ENCODE measurements at places on chromosomes 7 and 10.

- DNase-seq: no peak
Observed at GRCh38 chr10:128543151-128543550, 416.9 kb upstream of the MKI67 start.

GRCh38 chr10:62580396-62580795 lies 206.2 kb downstream of the ZNF365 start:
- DNase-seq: peak; percentile 64

GRCh38 chr10:43892062-43892770 lies 243.5 kb upstream of the ZNF32 start:
- DNase-seq: no peak

DNA sequence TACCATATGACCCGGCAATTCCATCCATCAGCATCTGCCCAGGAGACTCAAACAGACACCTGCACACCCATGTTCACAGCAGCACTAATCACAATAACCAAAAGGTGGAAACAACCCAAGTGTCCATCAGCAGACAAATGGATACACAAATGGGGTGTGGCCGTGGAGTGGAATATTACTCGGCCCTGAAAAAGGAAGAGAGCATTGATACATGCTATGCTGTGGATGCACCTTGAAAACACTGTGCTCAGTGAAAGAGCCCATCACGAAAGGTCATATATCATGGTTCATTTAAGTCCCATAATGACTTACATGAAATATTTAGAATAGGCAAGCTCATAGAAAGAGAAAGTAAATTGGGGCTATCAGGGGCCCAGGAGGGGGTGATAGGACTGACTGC lies 57.5 kb upstream of the DNAAF5 start:
- DNase-seq: no peak

DNA sequence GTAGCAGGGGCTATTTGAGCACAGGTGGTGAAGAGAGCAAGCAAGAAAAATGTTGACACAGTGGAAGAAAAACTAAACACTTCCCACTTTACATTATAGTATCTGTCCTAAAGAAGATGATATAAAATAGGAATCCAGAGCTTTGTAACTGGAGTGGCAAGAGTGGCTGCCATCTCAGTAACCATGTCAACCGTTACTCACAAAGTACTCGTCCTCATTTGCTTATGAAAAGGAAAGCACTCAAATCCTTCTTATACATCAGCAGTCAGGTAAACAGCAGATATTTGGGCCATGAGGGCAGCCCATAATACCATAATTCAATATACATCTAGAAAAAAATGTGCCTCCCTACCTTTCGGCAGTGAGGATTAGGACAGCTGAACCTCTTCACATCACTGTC lies 70.1 kb downstream of the RNF216 start:
- DNase-seq: no peak

DNA sequence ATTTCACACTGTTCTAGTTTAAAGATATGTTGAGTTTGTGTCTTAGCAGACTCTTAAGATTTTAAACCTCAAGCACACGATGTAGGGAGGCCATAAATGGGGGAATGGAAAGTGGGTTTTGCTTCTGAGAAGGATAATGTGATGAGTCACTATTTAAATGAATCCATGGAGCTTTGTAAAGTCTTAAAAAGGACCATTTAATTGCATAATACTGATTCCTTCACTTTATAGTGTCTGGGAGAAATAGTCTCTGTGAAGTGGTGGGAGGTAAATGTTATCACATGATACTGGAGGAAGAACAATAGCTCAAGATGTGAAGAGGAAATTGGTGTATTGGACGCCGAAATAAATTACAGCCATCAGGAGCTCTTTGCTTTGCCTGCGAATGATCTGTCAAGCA lies 84.0 kb upstream of the MYO3A start:
- DNase-seq: no peak

DNA sequence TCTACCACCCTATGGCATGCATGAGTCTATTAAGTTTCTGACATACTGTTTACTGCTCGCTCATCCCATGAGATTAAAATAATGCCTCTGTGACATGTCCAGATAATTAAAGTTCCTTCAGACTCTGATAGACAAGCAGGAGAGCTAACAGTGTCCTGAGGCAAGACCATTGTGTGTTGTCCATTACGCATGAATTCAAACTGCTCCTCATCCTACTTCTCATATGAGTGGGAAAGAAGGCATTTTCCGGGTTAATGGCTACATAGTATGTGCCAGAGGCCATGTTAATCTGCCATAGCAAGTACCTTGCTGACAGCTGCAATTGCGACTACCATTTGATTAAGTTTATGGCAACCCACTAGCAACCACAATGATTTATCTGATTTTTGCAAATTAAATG lies 113.3 kb downstream of the GNAI1 start:
- DNase-seq: no peak

GRCh38 chr10:95328013-95328412 lies 37.2 kb upstream of the PDLIM1 start:
- DNase-seq: no peak

DNA sequence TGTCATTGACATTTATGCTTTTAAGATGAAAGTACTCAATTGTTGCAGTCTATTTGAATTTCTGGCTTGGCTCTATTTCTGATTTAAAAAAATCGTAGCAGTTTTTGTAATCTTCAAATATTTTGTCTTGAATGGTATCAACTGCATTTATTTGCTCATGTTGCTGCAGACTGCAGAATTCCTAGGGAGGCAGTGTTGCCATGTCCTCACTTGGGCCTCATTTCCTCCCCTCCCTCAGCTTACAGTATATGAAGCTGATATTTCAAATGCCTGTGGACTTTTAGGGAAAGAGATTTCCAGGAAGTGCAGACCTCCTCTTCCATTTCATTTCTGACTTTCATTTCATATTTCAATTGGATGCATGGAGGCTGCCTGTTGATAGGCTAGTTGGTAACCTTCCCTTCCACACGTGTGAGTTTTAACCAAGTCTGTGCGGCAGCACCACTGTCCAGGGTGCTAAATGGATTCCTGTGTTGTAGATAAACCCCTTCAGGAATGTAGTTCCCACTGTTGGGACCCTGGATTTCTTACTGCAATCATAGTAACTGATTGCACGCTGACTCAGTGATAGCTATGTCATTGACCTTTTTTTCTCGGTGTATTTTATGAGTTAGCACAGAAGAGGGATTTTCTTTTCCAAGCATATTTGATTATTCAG lies 17.5 kb downstream of the VPS50 start:
- DNase-seq: no peak

DNA sequence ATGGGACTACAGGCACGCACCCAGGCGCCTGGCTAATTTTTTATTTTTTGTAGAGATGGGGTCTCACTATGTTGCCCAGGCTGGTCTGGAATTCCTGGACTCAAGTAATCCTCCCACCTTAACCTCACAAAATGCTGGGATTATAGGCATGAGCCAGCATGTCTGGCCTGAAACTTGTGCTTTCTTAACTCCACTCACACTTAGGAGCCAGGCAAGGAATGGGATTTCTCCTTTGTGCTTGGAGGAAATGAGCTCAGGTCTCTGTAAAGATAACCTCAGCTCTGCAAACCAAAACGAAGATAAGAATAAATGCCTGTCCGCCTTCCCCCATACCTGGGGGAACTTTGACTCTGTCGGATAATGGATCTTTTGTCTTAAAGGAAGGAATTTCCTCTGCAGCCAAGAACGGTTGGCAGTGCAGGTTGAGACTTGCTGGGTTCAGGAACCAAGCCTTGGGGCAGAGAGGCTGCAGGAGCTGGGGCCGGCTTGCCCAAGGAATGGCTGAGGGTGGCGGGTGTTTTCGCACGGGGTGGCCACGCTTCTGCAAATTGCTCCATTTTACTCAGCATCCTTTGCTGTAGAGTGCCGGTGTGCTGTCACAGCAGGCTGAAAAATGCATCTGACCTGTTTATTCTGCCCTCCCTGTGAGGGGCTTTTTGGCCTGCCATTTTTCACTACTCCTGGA lies 174.2 kb downstream of the KIAA1217 start:
- no peak for DNase-seq

All from stromal cell of bone marrow (primary cell).